ENCODE measurements at places on chromosomes 2 and 18.

- no peak for DNase-seq
Observed at GRCh38 chr2:196435189-196435588, 204.3 kb upstream of the CCDC150 start.

DNA sequence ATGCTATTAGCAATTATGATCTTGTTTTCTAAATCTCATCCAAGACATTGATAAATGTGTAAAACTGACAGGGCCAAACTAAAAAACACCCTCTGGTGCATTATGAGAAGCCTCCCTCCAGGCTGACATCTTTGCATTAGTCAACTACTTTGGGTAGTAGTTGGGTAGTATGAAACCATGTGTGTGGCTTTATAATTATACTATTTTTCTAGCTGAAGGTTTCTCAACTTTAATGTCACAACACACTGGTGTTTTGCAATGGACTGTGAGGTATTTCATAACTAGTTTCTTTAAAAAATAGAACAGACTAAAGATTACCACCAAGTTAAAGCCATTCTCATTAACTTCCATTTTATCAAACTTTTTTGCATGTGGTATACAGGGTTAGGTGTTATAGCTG, 73.1 kb upstream of the RBMS1 start:
- no peak for DNase-seq

GRCh38 chr2:36677386-36677785, 19.1 kb upstream of the VIT start:
- no peak for DNase-seq

GRCh38 chr18:10371165-10371564, 83.3 kb upstream of the APCDD1 start:
- DNase-seq = no peak

Data from NCI-H345 (cell line).